Left lung (tissue), 14 donors: ENCODE measurements at places on chromosomes 6 and 20. TPM values are rescaled to one million over a fixed set of nuclear protein-coding genes. Genes with fewer than 3 reads are reported as not detected.

DNA sequence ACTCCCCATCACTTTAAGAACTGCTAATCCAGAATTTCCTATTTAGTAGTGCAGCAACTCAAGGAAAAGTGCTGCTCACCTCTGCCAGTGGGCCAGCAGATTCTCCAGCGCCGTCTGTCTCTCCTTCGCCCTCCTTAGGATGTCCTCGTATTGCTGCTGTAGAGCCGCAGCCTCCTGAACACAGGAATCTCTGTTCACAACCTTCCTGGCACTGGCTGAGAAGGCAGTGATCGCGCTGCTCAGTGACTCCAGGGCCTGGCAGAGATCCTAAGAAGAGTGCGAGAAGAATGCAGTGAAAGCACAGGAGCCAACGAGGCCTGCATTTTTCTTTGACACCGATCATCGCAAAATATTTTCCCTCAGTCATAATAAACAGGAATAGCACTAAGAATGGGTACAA is 209.0 kb downstream of the SYNE1 start:
- no peaks in the 10 kb centered on the region for H3K4me1 ChIP-seq
- H3K36me3 ChIP-seq, result peaks cover 37% of the 10 kb centered on the region
- no peak overlapping the region for H3K27ac ChIP-seq
- H3K27me3 ChIP-seq, result no peaks in the 10 kb centered on the region
- DNase-seq, result no peak

GRCh38 chr6:73471686-73472290 is 10.3 kb downstream of the MTO1 start:
- H3K4me3 ChIP-seq, result no peak overlapping the region
- no peaks in the 10 kb centered on the region for H3K27me3 ChIP-seq
- peak overlapping the region; percentile 2 for H3K27ac ChIP-seq

Gene CST5
- total RNA-seq, result 3.3 TPM

GRCh38 chr6:145727817-145728388 is 7.4 kb downstream of the EPM2A start:
- DNase-seq, result no peak
- H3K4me1 ChIP-seq, result peaks cover 6% of the 10 kb centered on the region
- H3K4me3 ChIP-seq, result no peak overlapping the region
- H3K27me3 ChIP-seq, result no peaks in the 10 kb centered on the region

Gene ULBP3
- 10.0 TPM for total RNA-seq

Gene CENPW
- total RNA-seq, result 10.5 TPM

GRCh38 chr6:138238368-138238767 is 20.1 kb upstream of the PBOV1 start:
- H3K4me3 ChIP-seq, result no peak overlapping the region
- H3K36me3 ChIP-seq, result no peaks in the 10 kb centered on the region
- no peaks in the 10 kb centered on the region for H3K4me1 ChIP-seq
- no peaks in the 10 kb centered on the region for H3K27me3 ChIP-seq
- no peak overlapping the region for H3K27ac ChIP-seq
